Stimulated activated effector memory CD8-positive, alpha-beta T cell treated with anti-CD3 and anti-CD28 coated beads, Interleukin-12 subunit alpha, Interleukin-12 subunit beta, amount 100 ng/mL, for 72 hours (primary cell): ENCODE measurements at places on chromosomes 7 and 10.

DNA sequence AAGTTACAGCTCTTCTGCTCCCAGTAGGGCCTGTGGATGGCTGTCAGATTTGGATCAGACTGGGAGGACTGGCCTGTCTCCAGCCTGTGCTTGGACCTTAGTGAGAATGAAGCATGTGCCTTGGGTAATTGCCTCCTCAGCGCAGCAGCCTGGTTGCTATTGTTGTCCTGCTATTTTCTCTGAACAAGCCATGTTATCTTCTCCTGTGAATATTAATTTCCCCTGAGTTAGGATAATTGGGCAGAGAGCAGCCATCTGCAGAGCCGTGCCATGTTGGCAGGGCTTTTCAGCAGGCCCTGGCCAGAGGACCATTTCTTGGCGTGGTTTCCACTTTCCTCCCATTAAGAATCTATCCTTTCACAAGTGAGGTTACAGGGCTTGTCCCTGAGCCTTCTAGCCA is 497.3 kb downstream of the SORCS3 start:
- DNase-seq: no peak

GRCh38 chr7:4951903-4952636 is 6.9 kb downstream of the MMD2 start:
- no peak for DNase-seq

- no peak for DNase-seq
These were observed 19.3 kb upstream of the TOMM7 start for GRCh38 chr7:22841954-22842353.

- DNase-seq: no peak
These were observed 38.9 kb upstream of the UNC5B start for GRCh38 chr10:71173466-71173865.

- no peak for DNase-seq
These were observed 186.6 kb upstream of the LYZL1 start for GRCh38 chr10:29102233-29102632.

- DNase-seq: no peak
These were observed 274 bp downstream of the PITX3 start for GRCh38 chr10:102241032-102241443.

GRCh38 chr7:111855161-111855841 is 293.0 kb upstream of the IMMP2L start:
- no peak for DNase-seq
